Fibroblast of skin of abdomen (primary cell): ENCODE measurements at places on chromosomes 2 and 18.

DNA sequence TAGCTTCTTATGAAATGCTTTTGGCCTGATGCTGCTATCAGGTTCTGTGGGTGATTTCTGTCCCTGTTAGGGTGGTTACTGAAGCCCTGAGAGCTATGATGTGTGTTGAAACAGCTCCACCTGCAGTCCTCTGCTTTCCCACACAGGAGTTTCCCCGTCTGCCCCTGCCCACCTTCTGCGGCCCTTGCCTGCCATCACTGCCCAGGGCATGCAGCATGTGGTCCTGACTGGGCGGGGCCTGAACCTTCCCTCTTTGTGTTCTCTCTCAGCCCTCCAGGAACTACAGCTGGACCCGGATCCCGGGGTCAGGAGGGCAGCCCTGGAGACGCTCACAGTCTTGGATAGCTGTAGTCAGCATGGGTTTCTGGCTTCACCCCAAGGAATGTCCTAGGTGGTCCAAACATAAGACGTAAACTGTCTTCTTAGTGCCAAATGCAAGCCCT lies 21.4 kb downstream of the HJURP start:
- DNase-seq, result peak; percentile 34

GRCh38 chr2:165114346-165114939 lies 89.4 kb downstream of the SCN3A start:
- peak; percentile 81 for DNase-seq

GRCh38 chr2:189613077-189613636 lies 32.6 kb upstream of the SLC40A1 start:
- peak; percentile 60 for DNase-seq

DNA sequence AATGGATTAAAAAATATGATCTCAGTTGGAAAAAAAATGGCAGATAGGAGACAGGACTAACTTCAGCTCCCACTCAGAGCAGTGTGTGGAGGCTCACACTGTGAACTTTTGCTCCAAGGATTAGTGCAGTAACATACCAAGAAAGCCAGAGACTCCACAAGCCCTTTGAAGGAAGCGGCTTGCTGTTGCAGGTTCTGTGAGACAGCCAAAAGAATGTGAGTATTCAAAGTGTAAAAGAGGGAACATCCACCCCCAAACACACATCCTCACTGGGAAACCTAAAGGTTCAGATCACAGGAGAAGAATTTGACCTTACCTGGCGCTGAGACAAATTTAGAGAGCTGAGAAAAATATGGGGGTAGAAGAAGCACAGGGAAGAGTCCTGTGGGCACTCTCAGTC lies 77.5 kb downstream of the FAM171B start:
- peak; percentile 45 for DNase-seq

DNA sequence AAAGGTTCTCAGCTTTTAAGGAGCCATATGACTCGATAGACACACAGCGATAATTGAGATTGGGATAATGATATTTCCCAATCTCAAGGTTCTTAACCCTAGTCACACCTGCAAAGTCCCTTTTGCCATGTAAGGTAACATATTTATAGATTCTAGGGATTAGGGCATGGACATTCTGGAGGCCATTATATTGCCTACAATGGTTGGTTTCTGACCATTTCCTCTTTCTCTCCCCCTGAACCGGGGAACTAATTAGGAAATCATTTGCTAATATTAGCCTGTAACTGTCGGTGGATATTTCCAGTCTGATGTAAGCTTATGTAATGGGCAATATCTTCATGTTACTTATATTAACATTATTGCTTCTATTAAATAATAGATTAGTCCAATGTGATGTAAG lies 40.8 kb upstream of the ARHGAP15 start:
- DNase-seq, result no peak

- no peak for DNase-seq
Observed at GRCh38 chr2:99748344-99748743, 258.5 kb upstream of the REV1 start.

DNA sequence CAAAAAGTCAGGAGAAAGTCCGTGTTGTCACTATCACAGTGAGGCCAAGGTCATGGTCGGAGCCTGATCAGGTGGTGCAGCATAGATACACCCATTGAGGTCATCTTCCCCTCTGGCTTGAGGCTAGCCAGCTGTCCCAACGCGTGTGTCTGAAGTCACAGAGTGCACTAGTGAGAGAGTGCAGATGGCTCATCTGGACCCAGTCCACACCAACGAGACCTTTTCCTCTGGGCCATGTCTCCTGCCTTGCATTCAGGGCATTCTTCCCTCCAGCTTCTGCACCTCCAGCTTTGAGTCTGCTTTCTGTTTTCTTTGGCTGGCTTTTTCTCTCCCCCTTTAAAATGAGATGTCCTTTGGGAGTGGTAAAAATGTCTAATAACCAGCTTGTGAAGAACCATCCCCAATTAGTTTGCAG lies 146.9 kb downstream of the TDRD15 start:
- no peak for DNase-seq

DNA sequence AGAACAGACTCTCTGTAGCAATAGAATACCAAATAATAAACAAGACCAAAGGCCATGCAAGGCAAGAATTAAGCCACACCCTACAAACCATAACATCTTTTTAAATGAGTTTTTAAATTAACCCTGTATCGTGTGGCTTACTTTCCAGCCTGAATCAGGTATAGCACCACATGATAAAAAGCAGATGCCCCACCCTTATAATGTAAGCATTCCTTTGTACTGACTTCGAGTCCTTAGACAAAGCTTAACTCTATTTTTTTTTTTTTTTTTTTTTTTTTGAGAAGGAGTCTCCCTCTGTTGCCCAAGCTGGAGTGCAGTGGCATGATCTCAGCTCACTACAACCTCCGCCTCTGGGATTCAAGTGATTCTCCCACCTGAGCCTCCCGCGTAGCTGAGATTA lies 1.7 kb upstream of the C2orf42 start:
- DNase-seq, result no peak

- DNase-seq, result no peak
Observed at GRCh38 chr2:174062934-174063333, 97.8 kb upstream of the SP3 start.

DNA sequence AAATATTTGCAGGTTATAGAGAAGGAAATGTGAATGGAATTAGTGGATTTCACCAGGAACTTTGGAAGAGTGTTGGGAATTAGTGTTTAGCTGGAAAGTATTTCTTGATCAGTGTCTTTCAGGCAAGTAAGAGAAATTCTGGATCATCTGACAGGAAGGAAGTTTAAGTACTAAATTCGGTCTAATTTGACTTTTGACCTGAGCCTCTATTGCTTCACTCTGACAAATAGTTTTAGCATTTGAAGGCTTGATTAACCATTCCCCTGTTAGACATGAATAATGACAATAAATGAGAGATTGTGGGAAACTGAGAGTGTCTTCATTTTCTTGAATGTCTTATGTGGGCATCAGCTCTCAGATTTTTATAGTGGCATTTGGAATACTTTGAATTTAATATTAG lies 16.0 kb downstream of the CCNT2 start:
- DNase-seq, result no peak

DNA sequence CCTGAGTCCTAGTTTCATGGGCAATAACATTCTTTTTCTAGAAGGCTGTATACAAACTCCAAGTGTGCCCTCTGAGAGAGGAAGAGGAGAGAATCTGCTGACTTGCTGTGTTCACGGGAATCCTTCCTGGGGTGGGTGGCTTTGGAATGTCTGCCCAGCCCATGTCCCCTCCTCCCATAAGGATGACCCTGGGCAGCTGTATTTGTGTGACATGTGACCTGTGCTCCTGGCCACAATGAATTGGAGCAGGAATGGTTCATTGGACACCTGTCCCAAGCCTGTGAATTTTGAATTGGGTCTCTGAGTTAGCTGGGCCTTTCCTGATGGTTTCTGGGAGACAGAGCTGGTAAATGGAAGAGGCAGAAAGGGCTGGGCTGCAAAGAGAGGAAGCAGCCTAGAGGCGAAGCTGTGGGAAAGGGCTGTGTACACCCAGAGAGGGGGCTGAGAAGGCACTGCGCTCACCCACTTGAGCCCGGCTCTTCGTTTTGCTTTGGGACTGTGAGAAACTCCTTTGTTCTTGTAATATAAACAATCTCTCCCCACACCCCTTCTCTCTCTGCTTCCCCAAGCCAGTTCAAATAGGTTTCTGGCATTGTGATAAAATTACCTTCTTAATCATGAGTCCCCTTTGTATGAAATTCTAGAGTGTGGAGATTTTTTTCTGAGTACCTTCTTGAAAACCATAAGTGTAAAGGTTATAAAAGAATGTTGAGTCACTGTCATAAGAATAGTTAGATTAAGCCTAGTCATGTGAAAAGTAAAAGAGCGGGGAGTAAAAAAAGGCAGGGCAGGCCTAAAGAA lies 49.8 kb downstream of the SLC4A5 start:
- DNase-seq, result no peak

- no peak for DNase-seq
Observed at GRCh38 chr2:234751275-234751973, 200.4 kb upstream of the SH3BP4 start.

GRCh38 chr2:223007531-223007930 lies 44.5 kb upstream of the KCNE4 start:
- DNase-seq, result peak; percentile 62
